CD4-positive, alpha-beta T cell treated with Interleukin-15 for 4 hours (primary cell): ENCODE measurements at places on chromosomes 1 and 21.

GRCh38 chr1:49523764-49524163, 500.0 kb downstream of the AGBL4 start:
- DNase-seq: no peak

- no peak for DNase-seq
Observed at GRCh38 chr1:214823311-214824117, 220.5 kb downstream of the CENPF start.

DNA sequence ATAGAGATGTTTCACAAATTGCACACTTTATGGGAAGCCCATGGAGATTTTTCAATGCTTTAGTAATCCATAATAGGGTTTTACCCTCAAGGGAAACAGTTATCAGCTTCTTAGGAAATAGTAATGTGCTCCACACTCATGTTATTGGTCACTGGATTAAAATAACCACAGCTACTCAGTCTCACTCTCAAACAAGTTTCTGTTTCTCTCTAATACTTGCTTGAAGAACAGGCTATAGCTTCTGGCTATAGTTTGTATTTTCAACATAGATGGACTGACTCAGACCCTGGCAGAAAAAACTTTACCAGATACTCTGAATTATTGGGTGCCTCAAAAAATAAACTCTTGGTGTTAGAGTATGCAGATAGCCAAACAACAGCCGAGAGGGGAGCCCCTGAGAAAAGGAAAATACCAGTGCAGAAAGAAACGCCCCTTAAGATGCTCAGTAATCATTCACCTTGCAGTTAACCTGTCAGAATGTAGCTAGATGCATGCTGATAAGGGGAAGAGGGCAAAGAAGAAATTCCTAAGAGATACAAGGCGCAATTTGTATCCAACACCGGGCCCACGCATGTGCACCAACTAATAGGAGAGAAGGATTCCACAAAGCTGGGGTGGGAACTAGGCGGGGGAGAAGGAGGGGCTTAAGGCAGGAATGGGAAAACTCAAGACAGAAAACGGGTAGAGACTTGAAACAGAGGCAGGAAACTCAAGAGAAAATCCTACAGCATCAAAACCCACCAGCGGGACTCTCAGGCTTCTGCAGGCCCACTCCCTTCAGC, 30.4 kb upstream of the PDE4B start:
- DNase-seq: no peak

- no peak for DNase-seq
Observed at GRCh38 chr1:3054474-3054873, 14.5 kb upstream of the PRDM16 start.

- DNase-seq: peak; percentile 53
Observed at GRCh38 chr21:28516991-28517592, 475.6 kb downstream of the LTN1 start.

GRCh38 chr1:84267476-84267875, 34.0 kb upstream of the SAMD13 start:
- DNase-seq: no peak

GRCh38 chr1:88961081-88961480, 31.3 kb downstream of the KYAT3 start:
- DNase-seq: no peak

DNA sequence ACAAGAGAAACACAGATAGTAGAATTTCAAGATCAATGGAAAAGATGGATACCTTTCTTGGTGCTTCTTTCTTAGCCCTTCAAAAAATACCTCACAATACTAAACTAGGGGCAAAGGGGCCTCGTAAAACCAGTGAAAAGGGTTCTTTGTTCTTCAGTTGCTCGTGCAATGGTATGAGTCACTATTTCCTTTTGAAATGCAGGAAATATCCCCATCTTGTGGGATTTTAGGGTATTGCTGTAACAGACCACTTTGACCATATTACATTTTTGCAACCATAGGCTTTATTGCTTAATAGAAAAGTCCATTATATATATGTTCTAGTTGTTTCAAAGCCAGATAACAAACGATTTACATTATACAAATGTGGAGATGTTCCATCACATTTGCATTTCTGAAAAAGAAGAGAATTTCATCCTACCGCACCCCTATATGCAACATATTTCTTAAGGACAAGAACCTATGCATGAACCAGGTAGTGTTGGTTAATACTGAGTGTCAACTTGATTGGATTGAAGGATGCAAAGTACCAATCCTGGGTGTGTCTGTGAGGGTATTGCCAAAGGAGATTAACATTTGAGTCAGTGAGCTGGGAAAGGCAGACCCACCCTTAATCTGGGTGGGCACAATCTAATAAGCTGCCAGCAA, 88.6 kb upstream of the PKN2 start:
- peak; percentile 22 for DNase-seq

DNA sequence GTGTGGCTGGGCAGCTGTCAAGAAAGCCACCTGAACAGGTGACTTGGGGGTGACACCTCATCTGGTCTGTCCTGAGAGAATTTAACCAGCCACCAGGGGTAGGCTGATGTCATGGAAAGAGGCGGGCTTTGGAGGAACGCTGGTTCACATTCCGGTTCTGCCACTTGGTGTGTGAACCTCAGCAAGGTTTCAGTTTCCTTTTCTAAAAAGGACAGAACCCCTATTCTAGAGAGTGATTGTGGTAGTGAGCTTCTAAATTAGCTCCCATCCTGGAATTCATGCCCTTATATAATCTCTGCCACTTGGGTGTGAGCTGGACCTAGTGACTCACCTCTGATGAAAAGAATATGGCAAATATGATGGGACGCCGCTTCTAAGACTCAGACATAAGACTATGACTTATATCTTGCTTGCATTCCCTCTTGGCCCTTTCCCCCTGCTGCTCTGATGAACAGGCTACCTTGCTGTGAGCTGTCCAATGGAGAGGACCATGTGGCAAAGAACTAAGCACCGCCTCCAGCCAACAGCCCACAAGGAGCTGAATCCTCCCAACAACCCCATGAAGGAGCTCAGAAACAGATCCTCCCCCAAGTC, 332.1 kb downstream of the RRAGC start:
- DNase-seq: no peak

- DNase-seq: no peak
Observed at GRCh38 chr1:78060857-78061563, 15.2 kb downstream of the GIPC2 start.
